ENCODE measurements at places on chromosomes 12 and 14.

DNA sequence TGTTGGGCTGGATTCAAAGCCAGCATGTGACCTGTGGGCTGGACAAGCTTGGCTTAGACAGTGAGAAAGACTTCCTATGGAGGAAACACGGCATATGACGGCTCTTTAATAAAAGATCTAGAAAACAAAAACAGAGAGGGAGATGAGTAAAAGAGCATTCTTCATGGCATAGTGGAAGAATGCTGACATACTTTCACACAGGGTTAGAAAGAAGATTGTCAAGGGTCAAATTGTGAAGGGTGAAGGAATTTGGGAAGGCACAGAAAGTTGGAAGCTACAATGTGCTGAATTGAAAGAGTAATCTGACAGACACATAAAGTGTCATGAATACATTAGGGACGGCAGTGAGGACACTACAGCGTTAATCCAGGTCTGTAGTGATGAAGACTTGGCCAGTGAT is 63.4 kb downstream of the GALNT4 start:
- no peak for DNase-seq

DNA sequence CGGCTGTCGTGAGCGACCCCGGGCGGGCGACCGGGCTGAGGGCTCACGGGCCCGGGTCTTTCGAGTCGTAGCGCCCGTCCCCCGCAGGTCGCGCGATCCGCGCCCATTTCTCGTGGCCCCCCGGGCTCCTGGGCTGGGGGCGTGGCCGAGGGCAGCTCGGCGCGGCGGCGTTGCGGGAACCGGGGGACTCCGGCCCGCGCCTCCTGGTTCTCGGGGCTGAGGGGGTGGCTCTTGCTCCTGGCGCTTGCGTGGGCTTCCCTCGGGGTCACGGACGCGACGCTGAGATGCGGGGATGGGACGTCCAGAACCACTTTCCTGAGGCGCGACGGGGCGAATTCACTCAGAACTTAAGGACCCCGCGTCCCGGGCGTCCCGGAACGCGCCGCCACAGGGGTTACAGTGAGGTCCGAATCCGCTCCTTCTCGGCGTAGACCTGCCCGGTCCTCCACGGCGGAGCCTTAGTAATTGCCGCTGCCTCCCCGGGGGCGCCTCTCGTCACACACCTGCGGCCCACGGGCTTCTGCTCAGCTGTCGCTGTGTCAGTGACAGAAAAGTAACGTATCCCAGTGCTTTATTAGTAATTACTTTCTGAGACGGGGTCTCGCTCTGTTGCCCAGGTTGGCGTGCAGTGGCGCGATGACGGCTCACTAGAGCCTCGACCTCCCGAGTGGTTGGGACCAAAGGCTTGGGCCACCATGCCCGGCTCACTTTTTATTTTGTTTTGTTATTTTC is 606 bp downstream of the EP400 start:
- no peak for DNase-seq

DNA sequence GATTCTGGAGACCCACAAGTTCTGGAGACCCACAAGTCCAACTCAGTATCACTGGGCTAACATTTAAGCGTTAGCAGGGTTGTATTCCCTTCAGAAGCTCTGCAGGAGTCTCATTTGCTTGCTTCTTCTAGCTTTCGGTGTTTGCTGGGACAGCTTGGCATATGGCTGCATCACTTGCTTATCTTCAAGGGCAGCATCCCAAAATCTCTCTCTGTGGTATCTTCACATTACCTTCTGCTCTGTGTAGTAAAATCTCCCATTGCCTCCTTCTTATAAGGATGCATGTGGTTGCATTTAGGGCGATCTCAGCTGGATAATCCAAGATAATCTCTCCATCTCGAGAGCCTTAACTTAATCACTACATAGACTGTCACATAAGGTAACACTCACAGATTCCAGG is 7.3 kb upstream of the CNTN1 start:
- DNase-seq = no peak

GRCh38 chr14:41925409-41925808 is 318.7 kb downstream of the LRFN5 start:
- DNase-seq = no peak

DNA sequence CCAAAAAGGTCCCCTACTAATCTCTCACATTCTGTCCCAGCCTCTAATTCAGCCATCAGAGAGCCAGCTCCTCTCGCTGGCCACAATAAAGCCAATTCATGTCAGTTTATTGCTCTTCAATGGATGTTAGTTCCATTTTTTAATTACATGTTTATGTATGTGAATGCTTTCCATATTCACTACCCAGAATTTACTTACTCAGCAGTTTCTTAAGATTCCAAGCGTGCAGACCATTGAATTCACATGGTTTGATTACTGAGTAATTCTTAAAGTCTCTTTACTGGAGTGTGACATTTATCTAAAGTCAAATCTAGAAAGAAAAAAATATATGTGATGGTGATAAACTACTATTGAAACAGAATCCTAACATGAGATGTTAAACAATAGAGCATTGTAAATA is 102.2 kb downstream of the LLPH start:
- no peak for DNase-seq

DNA sequence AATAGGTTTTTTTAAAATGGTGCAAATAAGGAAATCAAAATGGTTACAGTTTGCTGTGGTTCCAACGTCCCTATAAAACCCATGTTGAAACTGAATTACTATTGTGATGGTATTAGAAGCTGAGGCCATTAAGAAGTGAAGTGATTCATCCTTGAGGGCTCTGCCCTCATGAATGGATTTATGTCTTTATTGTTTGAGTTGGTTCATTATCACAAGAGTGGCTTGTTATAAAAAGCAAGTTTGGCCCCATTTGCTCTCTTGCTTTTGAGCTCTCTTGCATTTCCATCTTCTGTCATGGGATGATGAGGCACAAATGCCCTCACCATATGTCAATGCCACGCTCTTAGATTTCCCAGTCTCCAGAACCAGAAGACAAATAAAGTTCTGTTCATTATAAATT is 62.3 kb downstream of the PRKD1 start:
- DNase-seq = no peak

- DNase-seq = no peak
These were observed 116.2 kb upstream of the ARID2 start for GRCh38 chr12:45613296-45613695.

DNA sequence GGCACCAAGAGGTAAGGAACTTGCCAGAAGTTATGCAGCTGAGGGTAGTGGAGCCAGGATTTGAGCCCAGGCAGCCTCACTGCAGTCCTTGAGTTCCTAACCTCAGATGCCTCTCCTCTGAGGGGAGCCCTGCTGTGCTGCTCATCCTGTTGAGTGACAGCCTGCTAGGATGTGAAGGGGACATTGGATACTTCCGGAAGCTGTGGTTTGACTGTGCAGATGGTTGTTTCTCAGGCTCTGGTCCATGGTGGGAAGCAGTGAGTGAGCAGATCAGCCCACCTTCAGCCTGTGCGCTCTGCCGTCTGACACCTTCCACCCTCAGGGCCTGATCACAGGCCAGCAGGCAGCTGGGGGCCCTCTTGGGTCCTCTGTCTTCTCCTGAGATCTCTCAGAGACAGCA is 253.2 kb downstream of the CACNA1C start:
- no peak for DNase-seq
